ENCODE measurements at places on chromosomes 12 and 14. TPM values are rescaled to one million over a fixed set of nuclear protein-coding genes. Genes with fewer than 3 reads are reported as not detected.

Gene CD9
- 93.5 TPM for total RNA-seq

Gene NFATC4
- total RNA-seq: 12.2 TPM

Gene KCNJ8
- 0.27 TPM for total RNA-seq

Gene RFX4
- total RNA-seq: not detected

Gene C12orf54
- not detected for total RNA-seq

Gene SRRM4
- not detected for total RNA-seq

Gene KCNA5
- total RNA-seq: not detected

Gene LBHD2
- not detected for total RNA-seq

Gene RNASE7
- not detected for total RNA-seq

Gene BATF
- not detected for total RNA-seq

Gene TMEM233
- total RNA-seq: 0.49 TPM

Gene HSPB8
- total RNA-seq: 2.9 TPM

Gene RHOJ
- 3.7 TPM for total RNA-seq

Gene ACTR6
- 27.2 TPM for total RNA-seq

Gene TOGARAM1
- total RNA-seq: 6.3 TPM

Gene SAMD15
- 2.6 TPM for total RNA-seq

Gene TCTN2
- total RNA-seq: 8.7 TPM

Gene GZMH
- total RNA-seq: not detected

Gene MLXIP
- 11.1 TPM for total RNA-seq

Gene SPTLC2
- total RNA-seq: 17.9 TPM

Gene KRT72
- total RNA-seq: not detected

Gene VRTN
- total RNA-seq: not detected
